ENCODE measurements at places on chromosomes 1 and 21.

GRCh38 chr1:30816211-30817076 is 58.9 kb upstream of the LAPTM5 start:
- DNase-seq: no peak

GRCh38 chr1:116873680-116874271 is 35.9 kb upstream of the PTGFRN start:
- DNase-seq: no peak

DNA sequence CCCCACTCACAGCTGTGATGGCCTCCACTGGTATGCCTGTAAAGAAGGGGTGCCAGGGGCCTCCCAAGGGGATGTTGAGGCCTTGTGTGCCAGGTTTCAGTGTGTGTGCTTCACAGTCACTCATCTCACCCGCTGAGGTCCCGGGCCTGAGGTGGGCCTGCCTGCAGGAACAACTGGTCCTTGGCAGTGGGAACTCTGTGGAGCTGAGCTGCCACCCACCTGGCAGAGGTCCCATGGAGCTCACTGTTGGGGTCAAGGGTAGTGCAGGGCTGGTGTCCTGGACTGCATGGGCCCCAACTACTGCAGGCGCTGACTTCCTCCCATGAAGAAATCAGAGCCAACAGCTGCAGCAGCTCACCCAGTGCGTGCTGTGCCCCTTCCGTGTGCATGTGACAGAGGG is 17.3 kb upstream of the ZNF678 start:
- DNase-seq: no peak

DNA sequence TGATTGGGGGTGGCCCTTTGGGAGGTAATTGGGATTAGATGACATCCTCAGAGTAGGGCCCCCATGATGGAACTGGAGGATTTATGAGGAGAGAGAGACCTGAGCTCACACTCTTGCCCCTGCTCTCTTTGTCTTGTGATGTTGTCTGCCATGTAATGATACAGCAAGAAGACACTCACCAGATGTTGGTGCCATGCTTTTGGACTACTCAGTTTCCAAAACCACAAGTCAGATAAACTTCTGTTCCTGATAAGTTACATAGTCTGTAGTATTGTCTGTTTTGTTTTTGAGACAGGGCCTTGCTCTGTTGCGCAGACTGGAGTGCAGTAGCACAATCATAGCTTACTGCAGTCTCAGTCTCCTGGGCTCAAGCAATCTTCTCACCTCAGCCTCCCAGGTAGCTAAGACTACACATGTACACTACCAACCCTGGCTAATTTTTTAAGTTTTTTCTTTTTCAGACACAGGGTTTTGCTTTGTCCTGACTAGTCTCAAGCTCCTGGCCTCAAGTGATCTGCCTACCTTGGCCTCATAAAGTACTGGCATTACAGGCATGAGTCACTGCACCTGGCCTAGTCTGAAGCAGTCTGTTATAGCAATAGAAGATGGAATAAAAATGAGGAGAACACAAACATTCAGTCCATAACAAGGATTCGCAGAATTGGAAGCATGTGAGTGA is 115.0 kb upstream of the GALNT2 start:
- DNase-seq: no peak

DNA sequence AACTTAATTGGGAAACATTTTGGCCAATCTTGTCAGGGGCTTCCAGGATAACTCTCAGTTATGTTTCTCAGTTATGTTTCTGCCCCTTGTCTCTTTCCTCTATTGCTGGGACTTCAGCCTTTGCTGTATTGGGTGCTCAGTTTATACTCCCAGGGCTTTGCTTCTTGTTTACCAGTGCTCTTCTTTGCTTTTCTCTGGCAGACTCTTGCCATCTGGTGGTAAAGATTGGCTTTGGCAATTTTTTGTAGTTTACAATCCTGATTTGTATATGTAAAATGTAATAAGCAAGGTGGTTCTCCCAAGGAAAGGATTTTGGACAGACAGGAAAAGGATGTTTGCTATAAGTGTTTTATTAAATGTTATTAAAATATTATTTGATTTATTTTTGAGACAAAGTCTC is 37.9 kb downstream of the FABP3 start:
- peak; percentile 66 for DNase-seq

Data from NCI-H2081 (cell line).